ENCODE measurements at places on chromosomes 2 and 18.

- peak; percentile 11 for DNase-seq
These were observed 83.5 kb downstream of the IRS1 start for GRCh38 chr2:226716126-226716525.

DNA sequence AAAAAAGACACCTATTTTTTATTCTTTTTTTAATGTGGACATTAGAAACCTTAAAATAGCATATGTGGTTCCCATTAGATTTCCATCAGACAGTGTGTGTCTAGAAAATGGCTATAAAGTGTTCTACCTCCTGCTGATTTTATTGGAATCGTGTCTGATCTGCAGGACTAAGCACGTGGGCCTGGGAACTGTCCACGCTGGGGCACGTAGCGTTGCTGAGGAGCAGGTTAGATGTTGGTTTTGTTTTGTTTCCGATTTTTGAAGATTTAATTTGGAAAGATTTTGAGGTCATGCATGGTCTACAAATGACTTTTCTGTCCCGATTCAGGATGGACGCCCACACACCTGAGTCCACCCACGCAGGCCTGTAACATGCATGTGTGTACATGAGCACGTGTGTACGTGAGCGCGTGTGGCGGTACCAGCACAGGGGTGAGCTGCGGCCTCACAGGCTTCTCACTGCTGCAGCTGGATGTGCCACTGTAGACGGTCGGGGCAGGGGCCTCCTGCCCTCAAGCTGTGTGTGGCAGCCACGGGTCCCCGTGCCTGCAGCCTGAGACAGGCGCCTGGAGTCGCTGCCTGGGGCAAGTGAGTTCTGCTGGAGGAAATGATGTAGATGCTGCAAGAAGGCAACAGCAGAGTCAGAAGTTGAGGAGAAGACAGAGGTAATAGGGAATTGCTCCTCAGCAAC is 99.7 kb upstream of the CTDP1 start:
- no peak for DNase-seq

GRCh38 chr2:219249203-219249980 is 3.7 kb upstream of the TUBA4B start:
- DNase-seq, result peak; percentile 56

DNA sequence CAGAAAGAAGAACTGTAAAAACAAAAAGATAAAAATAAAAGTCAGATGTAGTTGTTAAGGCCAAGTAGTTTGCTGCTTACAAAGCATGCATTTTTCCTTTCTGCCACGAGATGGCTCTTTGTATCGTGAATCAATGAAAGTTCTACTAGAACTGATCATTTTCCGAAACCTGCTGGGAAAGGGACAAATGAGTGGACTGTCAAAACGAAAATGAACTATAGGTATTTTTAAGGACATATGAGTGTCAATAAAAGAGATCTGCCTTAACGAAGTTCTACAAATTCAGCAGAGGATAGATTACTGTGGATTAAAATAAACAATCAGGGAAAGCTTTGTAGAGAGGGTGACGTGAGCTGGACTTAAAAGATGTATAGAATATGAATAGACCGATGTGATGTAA is 15.0 kb upstream of the ELOA2 start:
- DNase-seq, result peak; percentile 32

GRCh38 chr18:32189790-32190189 is at the start of gene MEP1B:
TSS of gene MEP1B (plus strand) at chr18:32190039. CDS start at chr18:32190071, 32 bp downstream.
- DNase-seq, result no peak

DNA sequence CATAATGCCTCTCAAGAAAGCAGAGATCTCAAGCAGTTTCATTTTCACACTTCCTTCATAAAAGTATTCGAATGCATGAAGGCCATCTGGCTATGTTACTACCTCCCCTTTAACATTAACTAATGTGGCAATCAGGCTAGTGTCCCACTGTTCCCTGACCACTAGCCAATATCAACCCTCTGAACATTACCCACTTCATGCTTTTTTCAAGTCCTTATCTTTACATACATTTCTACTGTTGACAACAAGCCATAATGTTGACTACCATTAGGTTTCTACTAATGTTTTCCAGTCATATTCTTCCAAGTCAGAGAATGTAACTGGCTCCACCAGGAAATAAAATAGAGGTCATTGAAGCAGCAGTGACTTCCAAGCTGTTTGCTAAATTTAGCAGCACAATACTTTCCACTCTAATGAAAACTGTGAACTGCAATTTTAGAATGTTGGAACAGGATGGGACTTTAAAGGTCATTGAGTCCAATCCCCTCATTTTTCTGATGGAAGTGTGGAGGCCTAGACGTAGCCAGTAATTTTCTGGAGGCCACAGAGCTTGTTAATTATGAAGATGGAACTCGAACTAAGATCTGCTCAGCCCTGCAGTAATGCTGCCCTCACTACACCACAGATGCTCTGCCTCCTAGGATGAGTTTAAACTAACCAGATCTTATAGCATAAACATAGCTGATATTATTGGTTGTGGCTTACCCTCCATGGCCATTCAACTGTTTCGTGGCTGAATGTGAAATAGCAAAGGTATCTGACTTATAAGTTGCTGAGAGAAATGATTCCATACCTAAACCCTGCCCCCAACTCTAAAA is 630 bp upstream of the PPP1R1C start:
- no peak for DNase-seq

- no peak for DNase-seq
These were observed 11.5 kb upstream of the EIF2AK3 start for GRCh38 chr2:88638743-88639142.

DNA sequence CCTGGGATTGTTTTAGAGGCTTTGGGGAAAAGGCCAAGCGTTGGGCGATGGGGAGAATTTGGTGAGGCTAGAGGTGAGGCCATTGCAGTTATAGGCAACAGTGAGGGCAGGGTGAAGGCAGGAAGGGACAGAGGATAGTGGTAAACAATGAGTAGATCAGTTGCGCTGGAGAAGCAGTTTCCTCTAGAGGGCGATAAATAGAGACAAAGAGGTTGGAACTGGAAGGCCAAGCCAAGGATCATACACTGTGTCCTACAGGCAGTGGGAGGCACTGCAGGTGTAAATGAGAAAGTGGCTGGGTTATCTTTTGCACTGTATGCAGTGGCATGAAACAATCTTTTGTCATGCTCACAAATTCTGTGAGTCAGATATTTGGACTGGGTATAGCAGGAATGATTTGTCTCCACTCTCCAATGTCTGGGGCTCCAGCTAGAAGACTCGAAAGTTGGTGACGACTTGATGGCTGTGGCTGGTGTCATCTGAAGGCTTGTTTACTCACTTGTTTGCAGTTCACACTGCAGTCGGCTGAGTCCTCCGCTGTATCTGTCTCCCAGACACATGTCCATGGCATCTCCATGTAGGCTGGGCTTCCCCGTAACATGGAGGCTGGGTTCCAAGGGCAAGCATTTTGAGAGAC is 82.1 kb downstream of the TNP1 start:
- no peak for DNase-seq

DNA sequence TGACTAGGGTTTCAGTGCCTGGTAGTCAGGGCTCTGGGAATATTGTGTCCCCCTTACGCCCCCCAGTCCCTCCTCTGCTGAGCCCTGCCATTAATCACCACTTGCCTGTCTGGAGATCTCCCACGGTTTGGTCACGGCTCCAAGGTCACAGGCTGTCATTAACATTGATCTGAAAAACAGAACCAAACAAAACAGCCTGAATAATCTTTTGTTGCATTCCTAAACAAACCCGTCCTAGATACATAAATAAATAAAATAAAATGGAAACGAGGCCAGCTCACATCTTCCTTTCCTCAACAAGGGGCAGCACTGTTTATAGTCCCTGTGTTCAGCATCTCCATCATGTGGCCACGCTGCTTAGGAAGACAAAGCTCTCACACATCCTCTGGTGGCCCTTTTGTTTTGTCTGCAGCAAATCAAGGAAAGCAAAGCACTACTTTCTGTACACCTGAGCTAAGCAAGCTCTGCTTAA is 282.8 kb downstream of the AGPS start:
- no peak for DNase-seq

GRCh38 chr2:127104166-127104660 is 2.7 kb downstream of the BIN1 start:
- DNase-seq, result no peak

GRCh38 chr2:128457006-128457604 is 138.4 kb upstream of the HS6ST1 start:
- no peak for DNase-seq

- no peak for DNase-seq
These were observed 343.0 kb downstream of the ERBB4 start for GRCh38 chr2:212195626-212196025.

DNA sequence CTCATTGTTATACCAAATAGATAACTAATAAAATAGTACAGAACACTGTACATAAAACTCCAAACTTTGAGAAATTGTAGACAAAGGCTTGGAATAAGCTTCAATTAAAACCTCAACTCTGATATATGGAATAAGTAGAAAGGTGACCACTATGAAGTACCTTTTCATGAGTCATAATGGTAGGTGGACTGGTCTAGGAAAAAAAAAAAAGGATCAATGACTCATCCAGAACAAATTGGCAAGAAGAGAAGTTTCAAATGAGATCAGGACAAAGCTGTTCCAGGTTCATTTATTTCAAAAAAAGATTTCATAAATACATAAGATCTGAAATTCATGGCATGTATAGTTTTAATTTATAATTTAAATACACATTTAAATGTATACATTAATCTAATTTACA is 769.7 kb downstream of the SUCLG1 start:
- no peak for DNase-seq

GRCh38 chr18:9575558-9575957 is 38.8 kb downstream of the PPP4R1 start:
- DNase-seq, result peak; percentile 56

DNA sequence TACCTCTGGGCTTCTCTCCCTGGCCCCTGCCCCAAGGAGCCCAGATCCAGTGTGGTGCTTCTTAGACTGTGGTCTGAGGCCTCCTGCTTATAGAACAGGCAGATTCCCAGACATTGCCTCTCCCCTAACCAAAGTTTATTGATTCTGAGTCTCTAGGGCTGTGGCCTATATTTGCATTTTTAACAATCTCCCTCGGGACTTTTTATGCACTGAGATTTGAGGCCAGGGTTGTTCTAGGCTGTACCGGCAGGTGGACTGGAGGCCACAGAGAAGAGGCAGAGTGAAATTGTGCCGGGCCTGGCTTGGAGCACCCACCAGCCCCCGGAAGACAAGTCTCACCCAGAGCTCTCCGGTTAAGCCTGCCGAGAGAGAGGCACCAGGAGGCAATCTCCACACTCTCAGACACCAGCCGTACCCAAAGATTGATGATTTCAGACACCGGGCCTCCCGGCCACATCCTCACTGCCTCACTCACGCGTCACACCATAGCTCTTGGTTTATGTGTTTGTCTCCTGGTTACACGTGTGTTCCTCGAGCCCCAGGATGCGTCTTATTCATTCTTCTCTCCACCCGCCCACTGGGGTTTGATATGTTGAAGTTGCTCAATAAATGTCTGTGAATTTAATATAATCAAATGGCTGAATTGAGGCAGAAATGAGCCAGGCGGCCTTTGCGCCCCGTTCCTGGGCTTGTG is 203.7 kb downstream of the KLHL29 start:
- no peak for DNase-seq

- no peak for DNase-seq
These were observed 116.5 kb upstream of the BOD1L2 start for GRCh38 chr18:57030417-57030816.

- peak; percentile 34 for DNase-seq
These were observed 105.5 kb upstream of the CCDC68 start for GRCh38 chr18:55064760-55065159.

GRCh38 chr2:26251893-26252292 is 7.2 kb downstream of the HADHB start:
- DNase-seq, result no peak

DNA sequence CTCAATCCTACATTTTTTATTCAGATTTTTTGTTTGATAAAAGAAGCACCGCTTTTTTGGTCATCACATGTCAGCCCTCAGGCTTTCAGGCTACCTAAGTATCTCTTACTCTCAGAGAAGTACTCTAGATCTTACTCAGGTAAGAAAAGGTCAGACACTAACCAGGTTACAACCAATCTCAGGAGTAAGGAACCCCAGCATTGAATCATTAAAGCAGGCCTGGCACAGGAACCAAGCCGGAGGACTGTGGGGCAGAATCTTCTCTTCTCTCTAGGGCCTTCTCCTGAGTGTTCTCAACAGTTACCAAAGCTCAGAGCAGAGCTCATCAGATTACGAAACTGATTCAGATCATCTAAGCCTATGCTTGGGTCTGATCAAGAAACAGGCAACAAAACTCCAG is 28.2 kb downstream of the RBMS1 start:
- DNase-seq, result no peak

- DNase-seq, result no peak
These were observed 171.6 kb downstream of the TMX3 start for GRCh38 chr18:68543344-68543743.

DNA sequence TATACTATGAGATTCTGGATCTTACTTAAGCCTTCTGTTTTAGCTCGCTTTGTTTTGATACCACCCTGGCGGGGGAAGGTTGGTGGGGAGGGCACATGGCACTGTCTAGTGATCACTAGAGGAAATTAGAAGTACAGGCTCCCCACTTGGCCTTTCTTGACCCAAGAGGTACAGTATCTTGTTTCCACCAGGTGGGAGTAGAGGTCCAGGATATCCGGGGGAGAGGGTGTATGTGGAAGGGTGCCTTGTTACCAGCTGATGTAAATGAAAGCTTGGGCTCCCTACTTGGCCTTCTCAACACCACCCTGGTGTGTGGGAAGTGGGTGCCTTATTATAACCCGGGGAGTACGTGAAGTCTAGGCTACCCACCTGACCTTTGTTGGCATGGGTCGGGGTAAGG is 7.5 kb downstream of the GALNT1 start:
- DNase-seq, result peak; percentile 59

DNA sequence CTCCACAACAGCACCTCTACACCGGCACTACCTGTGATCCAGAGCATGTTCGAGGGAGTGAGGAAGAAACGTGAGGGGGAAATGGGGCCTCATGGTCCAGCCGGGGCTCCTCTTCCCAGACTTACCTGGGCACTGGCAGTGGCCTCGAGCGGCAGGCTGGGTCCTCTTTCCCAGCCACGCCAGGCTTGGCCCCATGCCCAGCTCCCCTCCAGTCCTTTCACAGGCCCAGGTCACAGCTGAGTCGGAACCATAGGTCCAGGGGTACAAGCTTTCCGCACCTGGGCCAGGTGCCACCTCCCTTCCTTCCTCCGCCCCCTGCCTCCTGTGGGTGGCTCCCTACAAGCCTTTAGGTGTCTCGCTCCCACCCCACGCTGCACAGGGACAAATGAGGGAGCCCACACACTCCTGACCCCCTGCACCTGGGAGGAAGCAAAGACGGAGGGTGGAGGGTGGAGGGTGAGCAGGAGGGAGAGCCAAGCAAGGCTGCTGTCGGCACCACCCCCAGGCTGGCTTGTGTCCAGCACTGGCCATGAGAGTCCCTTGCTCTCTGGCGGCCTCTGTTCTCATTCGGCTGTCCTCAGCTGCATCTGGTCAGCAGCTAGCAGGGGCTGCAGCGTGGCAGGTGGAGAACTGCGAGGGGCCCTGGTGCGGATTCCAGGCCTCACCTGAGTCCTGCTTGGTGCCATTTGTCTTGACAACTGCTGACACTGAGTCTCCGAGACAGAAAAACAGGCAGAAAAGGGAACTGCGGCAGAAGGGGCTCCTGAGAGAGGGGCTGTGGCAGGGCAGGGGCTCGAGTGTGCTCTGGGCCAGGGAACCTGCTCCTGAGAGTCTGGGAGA is 26.8 kb downstream of the ADRA2B start:
- no peak for DNase-seq

Measured in B cell (primary cell).